ENCODE measurements at places on chromosomes 2 and 18.

DNA sequence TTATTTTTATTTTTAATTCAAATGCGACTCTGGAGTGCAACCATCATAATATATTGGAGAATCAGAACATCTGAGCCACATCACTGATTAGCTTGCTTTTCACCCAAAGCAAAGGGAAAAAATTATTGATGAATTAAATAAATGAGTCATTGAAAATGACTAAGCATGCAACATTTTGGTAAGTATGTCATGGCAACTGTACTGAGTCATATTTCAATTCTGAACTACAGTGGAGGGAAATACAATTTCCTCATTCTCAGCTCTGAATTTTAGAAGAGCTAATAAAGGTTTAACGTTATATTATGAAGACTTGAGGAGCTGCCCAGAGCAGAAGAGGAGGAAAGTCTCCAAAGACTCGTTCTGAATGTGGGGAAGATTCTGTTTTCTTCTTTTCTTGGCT, 89.6 kb upstream of the CCDC68 start:
- peak; percentile 47 for DNase-seq

DNA sequence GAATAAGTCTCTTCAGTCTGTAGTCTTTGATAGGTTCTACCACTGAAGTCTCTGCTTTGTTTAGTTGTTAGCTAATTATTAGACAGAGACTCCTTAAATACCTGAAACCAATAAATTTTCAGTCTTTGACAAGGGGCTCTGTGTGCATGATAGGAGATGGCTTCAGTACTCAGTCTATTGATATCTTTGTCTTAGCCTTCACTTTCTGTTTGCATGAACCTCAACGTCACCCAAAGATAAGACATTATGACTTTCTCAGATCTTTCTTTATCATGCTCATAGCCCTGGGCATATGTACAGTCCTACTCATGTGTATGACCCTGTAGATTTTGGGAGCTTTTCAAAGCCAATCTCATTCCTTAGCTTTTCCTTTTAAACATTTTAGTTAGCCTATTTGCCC, 183.5 kb upstream of the GCFC2 start:
- no peak for DNase-seq

DNA sequence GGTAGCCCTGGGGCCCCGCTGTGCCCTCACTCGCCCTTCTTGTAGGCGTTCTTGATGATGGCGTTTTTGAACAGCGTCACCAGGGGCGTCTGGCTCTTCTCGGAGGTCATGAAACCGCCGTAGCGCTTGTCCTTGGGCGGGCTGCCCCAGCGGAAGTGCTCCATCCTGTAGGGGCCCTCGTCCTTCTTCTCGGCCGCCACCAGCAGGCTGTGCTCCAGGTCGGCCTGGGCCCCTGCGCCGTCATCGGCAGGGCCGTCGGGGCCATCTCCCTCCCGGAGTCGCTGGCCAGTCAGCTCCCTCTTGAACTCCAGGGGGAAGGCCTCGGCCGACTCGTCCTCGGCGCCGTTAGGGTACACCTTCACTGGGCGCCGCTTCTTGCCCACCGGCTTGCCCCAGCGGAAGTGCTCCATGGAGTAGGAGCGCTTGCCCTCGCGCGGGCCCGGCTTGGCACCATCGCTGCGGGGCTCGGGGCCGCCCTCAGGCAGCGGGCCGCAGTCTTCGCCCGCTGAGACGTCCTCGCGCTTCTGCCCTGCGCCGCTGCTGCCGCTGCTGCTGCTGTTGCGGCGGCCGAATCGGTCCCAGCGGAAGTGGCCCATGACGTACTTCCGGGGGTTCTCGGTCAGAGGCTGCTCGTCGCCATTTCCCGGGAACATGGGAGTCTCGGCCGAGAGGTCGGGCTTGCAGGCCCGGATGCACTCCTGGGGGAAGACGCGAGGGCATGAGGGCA, 7.2 kb downstream of the POMC start:
- DNase-seq = peak; percentile 74

DNA sequence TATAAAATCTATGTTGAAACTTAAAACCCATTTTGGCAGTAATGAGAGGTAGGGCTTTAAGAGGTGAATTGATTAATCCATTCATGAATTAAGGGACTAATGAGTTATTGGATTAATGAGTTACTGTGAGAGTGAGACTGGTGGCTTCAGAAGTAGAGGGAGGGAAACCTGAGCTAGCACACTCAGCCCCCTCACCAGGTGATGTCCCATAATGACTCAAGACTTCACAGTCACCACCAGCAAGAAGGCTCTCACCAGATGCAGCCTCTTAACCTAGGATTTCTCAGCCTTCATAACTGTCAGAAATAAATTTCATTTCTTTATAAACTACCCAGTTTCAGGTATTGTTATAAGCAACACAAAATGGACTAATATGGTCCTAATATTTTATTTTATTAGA, 621.7 kb upstream of the ACVR2A start:
- no peak for DNase-seq

DNA sequence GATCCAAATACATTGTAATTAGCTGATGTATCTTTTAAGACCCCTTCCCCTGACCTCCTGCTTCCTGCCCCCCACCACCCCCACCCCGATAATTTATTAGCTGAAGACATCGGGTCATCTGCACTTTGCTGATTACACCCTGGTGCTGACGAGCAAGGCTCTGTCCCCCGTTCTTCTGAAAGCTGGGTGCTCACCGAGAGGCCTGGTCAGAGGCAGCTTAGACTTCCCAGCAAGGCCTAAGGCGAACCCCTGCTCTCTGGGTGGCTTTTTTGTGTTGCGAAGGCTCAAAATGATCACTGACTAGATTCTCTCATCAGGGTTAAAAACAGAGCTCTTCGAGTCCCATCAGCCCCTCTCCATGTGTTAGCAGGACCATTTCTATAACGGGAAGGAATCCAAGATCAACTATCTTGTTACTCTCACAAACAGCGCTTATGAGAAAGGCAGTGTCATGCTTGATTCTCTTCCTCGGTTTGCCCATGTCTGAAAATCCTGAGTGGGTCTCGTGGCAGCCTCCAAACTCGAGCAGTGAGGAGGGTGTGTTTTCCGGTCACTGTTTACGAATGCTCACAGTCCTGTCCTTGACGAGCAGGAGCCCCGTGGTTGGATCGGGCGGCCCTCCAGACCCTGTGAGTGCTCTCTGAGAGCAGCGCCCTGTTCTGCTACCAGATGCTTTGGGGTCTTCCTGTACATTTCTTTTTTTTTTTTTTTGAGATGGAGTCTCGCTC, 201.6 kb downstream of the HDAC4 start:
- no peak for DNase-seq

- no peak for DNase-seq
Measured at GRCh38 chr18:58753976-58754375, 82.7 kb downstream of the MALT1 start.

DNA sequence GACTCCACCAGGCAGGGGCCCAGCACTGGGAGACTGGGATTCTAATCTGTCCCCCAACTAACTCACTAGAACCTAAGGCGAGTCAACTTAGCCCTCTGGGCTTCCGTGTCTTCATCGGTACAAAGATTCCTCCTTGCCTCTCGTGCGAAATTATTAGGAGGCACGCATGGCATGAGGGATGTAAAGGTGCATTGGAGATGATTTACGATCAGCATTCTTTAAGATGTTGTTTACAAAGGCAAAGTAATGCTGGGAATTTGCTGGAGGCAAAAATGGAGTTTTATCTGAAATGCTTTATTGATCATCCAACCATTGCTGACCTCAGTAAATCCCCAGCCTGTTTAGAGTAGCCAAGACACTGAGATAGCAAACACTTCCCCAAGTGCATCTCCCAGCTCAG, 171.8 kb upstream of the KLHL29 start:
- DNase-seq = no peak

Measured in RPMI7951 (cell line).